Stimulated activated CD4-positive, alpha-beta T cell treated with anti-CD3 and anti-CD28 coated beads, Interleukin-2, amount 100 ng/mL, for 4 hours (primary cell): ENCODE measurements at places on chromosomes 11 and 22.

- no peak for DNase-seq
Measured at GRCh38 chr22:48644108-48644507, 1183.6 kb downstream of the BRD1 start.

- DNase-seq = no peak
Measured at GRCh38 chr11:85171648-85172257, 455.4 kb downstream of the DLG2 start.

DNA sequence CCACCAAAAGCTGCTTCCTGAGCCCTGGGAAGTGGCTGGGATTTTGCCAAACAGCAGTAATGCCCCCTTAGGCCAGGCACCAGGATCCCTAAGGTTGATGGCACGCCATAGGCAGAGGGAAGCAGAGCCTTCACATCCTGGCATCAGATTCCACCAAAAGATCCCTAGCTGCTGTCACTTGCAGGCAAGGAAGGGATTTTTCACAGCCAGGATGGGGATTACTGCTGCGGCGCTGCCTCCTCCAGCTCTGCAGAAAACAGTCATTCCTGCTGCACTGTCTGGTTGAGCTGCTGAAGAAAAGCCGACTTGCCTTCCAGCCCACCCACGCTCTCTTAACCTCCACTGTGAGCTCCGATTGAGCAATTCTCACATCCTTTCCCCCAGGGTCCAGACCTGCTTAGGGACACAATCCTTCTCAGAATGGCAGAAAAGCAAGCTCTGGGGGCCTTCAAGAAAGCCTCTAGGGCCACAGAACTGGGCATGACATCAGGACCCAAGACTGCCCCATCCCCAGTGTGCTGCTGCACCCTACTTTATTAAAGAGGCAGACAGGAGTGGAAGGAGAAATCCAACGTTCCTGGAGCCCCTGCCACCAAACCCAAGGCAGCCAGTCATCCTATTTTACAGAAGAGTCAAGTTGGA is 19.9 kb downstream of the SYN3 start:
- no peak for DNase-seq

DNA sequence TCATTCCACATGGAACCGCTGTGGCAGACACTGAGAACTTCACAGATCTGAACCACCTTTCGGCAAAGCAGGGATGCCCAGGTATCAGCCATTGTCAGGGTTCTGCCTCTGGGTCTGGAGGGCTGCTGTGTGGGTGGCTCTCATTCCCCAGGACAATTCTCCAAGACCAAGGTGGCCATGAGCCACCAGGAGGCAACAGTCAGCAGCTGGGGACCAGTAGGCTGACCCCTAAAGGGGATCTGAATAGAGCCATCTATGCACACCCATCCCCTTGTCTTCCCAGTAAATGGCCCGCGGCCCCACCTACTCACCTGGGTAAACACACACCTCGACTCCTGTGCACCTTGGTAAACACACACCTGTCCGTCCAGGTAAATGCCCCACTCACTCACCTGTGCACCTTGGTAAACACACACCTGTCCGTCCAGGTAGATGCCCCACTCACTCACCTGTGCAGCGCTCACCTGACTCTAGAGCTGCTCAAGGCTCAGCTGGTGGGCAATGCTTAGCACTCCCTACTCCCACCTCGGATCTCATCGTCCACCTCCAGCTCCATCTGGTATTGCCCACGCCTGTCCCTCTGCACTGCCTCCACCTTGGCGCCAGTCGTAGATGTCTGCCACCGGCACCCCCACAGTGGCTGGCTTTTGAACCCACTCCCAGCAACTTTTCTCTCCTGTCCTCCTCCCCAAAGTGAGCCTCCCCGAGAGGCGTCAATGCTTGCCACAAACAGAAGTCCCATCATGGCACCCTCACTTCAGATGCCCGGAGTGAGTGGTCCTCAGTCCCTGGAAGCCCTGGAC is 10.2 kb downstream of the SLC25A1 start:
- DNase-seq = no peak

DNA sequence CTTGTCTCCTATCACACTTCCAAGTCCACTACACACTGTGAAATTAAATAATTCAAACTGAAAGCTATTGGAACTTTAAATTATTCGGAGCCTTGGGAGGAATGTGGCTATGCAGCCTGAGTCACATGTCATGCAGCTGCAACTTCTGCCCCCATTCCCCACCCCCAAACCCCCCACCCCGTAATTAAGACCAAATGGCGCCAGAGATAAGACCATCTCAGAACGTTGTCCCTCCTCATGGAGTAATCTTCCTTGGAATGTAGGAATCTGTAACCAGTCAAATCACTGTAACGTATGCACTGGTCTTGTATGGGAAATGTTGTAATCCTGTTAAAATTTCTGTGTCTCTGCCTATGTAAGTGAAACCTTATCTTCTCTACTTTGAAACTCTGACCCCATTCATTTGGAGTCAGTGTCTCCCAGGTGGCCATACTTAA is 37.0 kb downstream of the GAB2 start:
- DNase-seq = no peak

DNA sequence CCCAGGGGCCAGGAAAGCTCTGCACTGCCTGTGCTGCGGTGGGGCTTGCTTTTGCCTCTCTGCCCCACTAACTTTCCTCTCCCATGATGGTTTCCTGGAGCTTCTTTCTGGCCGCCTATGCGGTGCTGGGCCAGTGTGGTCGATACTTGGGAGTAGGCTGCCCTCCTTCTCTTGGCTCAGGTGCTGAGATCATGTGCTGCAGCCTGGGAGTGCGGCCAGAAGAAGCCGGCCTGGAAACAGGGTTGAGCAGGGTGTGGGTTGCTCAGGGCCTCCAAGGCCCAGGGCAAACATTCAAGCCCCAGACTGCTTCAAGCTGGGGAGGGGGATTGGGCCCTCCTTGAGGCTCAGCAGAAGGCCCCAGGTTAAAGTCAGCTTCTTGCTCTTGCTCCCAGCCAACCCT is 125.0 kb downstream of the NTM start:
- no peak for DNase-seq

- no peak for DNase-seq
Measured at GRCh38 chr11:128596250-128596649, 8.9 kb upstream of the ETS1 start.

- no peak for DNase-seq
Measured at GRCh38 chr22:50516891-50517290, 8.5 kb downstream of the SCO2 start.

- DNase-seq = no peak
Measured at GRCh38 chr22:46693634-46694415, 44.2 kb downstream of the CERK start.

DNA sequence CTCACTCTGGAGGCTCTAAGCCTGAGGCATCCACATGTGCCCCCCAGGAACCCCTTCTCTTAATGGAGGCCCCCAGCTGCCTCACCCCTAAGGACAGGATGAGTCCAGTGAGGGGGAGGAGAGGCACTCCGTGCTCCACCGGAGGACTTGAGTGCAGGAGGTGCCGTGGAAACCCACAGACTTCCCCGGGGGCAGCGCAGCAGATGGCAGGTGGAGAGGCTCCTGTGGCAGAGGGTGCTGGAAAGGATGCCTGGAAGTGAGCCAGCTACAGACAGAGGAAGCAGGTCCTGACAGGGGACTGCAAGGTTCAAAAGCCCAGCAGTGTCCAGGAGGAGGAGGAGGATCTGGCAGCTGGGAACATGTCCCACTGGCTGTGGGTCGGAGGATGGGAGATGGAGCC is 1384.0 kb downstream of the TBC1D22A start:
- no peak for DNase-seq

- DNase-seq = no peak
Measured at GRCh38 chr22:32531228-32531627, 56.6 kb downstream of the FBXO7 start.

GRCh38 chr11:73210916-73211667 is 7.0 kb upstream of the P2RY2 start:
- no peak for DNase-seq
